Activated CD4-positive, alpha-beta T cell treated with anti-CD3 and anti-CD28 coated beads for 36 hours (primary cell): ENCODE measurements at places on chromosomes 13 and 19.

- DNase-seq, result no peak
These were observed 101.5 kb upstream of the FNDC3A start for GRCh38 chr13:48874165-48874564.

- DNase-seq, result no peak
These were observed 823.9 kb upstream of the SLITRK1 start for GRCh38 chr13:84705982-84706710.

GRCh38 chr19:45137179-45137761, 23.5 kb downstream of the NKPD1 start:
- no peak for DNase-seq

GRCh38 chr19:45819769-45820168, 4.7 kb upstream of the RSPH6A start:
- DNase-seq, result no peak
